ENCODE measurements at places on chromosomes 11 and 22.

DNA sequence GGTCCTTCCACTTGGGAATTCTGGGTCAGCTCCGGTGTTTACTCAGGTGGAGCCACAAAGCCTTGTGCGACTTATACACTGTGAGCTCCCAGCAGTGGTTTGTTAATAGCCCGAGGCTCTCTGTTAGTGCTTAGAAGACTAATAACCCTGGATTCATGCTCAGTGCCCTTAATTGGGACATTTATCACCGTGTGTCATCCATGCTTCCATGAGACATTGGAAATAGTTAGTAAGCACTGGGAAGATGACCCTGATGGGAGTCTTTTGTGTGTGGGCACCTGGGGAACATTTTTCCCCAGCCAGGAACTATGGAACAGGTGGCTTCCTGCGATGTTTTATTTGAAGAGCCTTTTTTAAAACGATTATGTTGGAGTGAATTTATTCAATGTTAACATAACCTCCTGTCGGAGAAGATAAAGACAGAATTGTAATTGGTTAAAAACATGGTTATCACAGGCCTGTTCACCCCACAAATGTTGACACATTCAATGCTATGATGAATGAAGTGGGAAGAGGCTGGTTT, 188.9 kb downstream of the MYO18B start:
- DNase-seq: no peak

- no peak for DNase-seq
These were observed 3.9 kb downstream of the SLC25A22 start for GRCh38 chr11:794013-794765.

GRCh38 chr11:118771547-118772288, 19.2 kb downstream of the DDX6 start:
- DNase-seq: no peak

- peak; percentile 64 for DNase-seq
These were observed 13.6 kb downstream of the PLA2G6 start for GRCh38 chr22:38167988-38168407.

DNA sequence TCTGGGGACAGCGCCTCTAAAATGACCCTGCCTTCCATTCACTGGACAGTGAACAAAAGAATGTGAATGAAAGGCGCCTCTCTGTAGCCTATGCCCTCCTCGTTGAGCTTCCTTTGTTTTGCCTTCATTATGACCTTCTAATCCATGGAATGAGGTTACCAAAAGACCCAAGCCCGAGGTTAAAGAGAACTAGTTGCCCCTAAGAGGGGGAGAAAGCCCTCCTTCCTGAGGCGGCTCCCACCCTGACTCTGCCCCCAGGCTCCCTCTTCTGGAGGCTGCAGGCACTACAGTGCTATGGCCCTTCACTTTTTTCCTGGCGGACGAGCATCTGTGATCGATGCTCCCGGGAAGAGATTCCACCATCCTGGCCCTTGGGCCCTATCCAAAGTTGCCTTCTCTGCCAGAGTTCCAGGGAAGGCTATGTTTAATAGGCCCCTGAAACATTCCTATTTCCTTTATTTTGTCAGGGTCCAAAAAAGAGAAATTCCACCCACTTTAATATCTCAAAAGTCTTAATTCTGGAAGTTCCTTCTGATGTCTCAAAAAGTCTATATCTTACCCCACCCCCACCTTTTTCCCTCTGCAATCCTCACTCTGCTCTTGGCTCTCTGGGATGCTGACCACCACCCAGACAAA, 147.3 kb downstream of the FEZ1 start:
- DNase-seq: peak; percentile 17

GRCh38 chr22:42908374-42908746, 51.3 kb upstream of the ARFGAP3 start:
- no peak for DNase-seq

DNA sequence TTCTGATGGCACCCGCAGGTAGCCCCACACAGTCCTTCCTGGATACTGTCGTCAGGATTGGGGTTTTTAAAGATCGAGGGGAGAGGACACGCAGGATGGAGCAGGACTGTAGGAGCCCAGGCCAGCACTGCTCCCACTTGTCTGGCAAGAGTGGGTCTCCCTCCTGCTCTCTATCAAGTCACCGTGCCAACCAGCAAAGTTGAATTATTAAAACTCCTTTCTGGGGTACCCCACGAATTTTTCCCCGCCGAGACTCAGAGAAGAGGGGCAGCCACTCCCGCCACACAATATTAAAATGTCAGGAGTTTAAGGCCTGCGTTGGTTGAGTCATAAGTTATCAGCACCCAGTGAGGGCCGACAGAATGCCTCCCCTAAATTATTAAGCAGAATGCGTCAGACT, 10.1 kb downstream of the LMO1 start:
- DNase-seq: no peak

DNA sequence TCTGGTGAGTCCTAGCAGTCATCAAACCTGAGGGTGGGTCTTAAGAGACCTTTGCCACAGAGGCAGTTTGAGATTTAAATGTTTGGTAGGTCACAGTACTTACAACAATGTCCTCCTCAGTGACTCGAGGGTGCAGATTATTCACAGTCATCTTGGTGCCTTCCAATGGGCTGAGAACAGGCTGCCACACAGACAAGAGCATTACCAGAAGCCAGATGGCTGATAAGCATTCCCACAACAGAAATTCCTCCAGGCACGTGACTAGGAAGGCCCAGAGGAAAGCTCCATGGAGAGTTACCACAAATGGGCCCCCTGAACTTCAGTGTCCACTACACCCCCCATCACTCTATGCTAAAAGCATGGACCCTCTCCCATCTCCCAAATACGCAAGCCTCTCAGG, 19.2 kb downstream of the POLDIP3 start:
- DNase-seq: no peak

DNA sequence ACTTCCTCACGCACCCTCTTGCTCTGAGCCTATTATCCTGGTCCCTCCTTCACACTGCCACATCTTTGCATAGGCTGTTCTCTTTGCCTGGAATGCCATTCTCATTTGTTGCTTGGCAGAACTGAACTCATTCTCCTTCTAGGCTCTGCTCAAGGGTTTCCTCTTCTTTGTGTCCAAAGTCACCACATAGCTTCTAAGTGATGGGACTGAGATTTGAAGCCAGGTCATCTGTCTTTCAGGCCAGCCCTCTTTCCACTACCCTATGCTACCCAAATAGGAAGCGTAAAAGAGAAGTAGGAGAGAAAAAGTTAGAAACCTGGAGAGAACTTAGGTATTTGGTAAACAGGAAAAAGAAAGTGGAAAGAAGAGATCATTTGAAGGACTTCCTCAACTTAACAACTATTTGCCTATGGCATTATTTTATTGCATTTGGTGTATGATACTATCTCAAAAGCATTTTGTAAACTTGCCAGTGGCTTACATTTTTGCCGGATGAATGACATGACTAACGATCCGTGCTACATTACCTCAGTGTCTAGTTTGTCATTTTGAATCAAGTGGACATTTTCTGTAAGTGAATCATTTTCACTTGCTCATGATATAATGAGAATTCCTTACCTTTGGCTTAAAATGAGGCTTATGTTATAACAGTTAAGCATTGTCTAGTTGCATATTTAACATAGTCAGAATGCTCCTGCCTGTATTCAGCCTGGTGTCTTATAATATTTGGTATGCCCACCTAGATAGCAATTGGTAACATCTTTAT, 18.5 kb downstream of the NF2 start:
- DNase-seq: no peak

DNA sequence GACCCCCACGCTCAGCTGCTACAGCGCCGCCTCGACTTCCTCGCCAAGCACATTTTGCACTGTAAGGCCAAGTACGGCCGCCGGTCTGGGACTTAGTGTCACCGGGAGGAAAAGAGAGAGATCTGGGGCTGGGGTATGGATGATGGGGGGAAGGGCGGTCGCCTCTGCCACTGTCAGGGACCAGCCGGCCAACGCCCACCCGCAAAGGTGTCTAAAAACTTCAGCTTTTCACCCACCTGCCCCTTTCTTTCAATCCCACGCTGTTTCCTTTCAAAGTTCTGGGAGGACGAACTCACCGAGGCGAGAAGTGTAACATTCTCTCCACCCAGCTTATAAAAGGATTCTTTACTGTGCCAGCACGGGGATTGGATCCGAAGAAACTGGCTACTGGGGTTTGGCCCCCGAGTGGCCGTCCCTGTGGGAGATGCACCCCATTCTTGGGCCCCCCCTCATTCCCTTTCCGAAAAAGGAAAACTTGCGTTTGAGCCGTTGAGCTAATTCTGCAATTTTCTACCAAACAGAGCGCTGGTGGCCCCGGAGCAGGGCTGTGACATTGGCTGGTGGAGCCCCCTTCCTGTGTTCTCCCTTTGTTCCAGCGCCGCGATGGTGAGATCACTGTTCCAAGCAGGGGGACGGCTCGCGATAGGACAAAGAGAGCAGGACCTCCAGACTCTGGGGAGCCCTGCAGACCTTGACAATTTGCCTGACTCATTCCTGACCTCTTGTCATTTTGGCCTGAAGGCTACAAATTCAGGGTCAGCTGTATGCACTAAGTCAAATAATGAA, 1.8 kb downstream of the FJX1 start:
- peak; percentile 31 for DNase-seq

GRCh38 chr11:3893311-3893710, 37.8 kb downstream of the STIM1 start:
- DNase-seq: no peak

DNA sequence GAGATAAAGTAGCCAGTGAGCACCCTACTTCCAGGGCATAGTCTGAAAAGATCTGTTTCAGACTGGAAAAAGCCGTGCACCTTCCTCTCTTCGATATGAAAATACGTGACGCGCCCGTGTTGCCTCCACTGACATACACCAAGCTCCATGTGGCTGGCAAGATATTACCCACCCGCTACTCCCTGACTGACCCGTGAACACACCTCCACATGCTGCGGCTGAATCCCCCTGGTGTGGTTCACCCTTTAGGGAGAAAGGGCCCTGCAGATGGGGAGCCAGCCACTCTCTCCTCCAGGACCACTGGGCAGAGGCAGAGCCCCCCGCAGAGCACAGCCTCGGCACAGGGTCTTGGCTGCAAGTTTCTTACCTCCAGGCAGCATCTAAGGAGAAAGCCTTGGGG, 245.0 kb downstream of the BRD1 start:
- DNase-seq: no peak

GRCh38 chr11:89220684-89221339, 43.1 kb downstream of the TYR start:
- DNase-seq: no peak

GRCh38 chr11:10667521-10667885, 26.1 kb downstream of the IRAG1 start:
- DNase-seq: no peak

DNA sequence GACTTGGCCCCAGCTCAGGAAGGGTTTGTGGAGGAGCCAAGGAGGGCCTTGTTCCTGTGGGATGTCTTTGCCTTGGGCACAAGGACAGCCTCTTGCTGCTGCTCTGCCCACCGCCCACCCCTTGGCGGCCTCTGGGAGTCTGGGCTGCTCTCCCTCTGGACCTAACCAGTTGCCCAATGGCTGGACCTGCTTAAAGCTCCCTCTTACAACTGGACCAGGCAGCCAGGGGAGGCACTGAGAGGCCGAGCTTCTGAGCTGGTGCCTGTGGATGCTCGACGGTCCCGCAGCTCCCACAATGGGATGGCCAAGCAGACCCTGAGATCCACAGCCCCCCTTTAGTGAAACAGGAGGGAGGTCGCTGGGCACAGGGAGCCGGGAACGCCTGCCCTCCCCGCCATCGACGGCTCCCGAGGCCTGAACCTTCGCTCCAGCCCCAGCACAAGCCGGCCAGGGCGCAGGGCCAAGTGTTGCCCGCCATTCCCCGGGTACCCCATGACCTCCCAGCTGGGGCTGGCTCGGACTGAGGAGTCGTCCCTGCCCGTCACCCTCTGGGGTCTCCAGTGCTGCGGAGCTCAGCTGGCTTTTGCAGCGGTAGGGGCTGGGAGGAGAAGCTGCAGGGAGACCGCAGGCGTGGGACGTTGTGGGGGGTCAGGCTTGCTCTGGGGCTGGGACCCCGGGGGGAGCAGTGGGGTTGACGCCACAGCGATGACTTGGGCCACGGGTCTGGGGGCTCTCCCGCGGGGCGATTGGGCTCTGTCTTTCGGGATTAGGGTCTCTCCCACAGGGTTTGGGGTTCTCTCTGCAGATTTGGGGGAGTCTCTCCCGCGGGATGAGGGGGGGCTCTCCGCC, 584 bp upstream of the GAL start:
- DNase-seq: no peak

GRCh38 chr11:73308961-73309919, 1.2 kb downstream of the ARHGEF17 start:
- no peak for DNase-seq

DNA sequence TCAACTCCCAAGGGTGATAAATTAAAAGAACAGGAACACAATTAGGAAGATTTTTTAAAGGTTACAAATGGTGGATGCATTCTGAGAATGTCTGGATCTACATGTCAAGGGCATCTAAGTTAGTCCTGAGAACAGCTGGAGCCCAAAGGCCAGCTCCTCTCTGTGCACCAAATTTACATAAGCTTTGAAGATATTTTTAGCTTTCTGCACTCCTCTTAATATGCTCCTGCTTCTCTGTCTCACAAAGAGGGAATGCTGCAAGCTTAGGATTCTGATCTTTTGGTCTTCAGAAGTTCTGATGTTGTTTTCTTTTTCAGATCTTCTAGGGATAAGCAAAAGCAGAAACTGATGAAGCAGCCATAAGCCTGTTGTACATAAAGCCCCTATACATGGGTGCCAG, 309.8 kb upstream of the NCAM1 start:
- DNase-seq: no peak

- no peak for DNase-seq
These were observed 107.4 kb downstream of the ZBTB16 start for GRCh38 chr11:114166897-114167323.

- DNase-seq: no peak
These were observed 158.8 kb upstream of the PGR start for GRCh38 chr11:101288392-101288791.

- DNase-seq: no peak
These were observed 494.5 kb upstream of the LARGE1 start for GRCh38 chr22:34414467-34415440.

DNA sequence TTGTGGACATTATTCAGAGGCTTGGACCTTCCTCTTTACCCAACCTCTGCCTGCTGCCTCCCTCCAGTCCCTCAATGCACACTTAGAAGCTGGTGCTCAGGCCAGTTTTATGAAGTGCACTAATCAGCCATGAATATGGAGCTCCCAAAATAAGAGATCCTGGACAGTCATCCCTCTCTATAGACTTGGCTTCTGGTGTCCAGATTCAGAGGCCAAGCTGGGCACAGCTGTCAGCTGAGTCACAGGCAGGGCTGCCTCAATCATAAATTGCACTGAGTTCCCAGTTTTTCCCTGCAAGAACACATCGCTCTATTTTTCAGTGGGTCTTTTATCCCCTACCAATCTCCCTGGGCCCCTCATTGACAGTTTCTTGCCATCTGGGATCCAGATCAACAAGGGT, 161.7 kb upstream of the CADM1 start:
- DNase-seq: no peak

DNA sequence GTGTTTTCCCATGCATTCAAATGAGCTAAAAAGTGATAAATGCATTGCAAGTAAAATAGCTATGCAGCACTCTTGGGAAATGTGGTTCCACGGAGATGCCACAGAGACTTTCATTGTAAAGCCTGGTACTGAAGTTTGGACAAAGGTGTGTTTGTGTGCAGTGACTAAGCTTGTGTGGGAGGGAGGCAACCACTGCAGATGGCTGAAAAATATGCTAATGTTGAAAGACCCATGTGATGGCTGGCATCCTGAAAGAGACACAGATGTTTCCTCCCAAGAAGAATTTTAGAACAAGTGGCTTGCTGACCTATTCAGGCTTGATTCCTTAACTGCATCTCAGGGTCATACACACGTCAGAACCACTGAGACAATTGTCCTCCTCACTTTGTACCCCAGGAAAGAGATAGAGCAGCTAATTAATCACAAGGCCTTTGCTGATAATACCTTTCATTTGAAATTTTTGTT, 73.8 kb downstream of the FAM76B start:
- DNase-seq: peak; percentile 25
